Stimulated activated CD4-positive, alpha-beta T cell treated with anti-CD3 and anti-CD28 coated beads, Interleukin-15, amount 100 ng/mL, for 1 hour (primary cell): ENCODE measurements at places on chromosomes 1 and 21.
A peak's percentile ranks its signal among the peaks of the same experiment; 100 is the strongest.

GRCh38 chr1:246306415-246307037, 200.6 kb downstream of the SMYD3 start:
- DNase-seq = no peak

GRCh38 chr1:233168384-233168783, 127.1 kb downstream of the PCNX2 start:
- no peak for DNase-seq

GRCh38 chr1:36156329-36157114, 562 bp downstream of the MAP7D1 start:
- peak; percentile 24 for DNase-seq

GRCh38 chr1:171643156-171643555, 9.3 kb downstream of the MYOC start:
- DNase-seq = no peak

- no peak for DNase-seq
Measured at GRCh38 chr1:2275796-2276536, 47.8 kb downstream of the SKI start.

DNA sequence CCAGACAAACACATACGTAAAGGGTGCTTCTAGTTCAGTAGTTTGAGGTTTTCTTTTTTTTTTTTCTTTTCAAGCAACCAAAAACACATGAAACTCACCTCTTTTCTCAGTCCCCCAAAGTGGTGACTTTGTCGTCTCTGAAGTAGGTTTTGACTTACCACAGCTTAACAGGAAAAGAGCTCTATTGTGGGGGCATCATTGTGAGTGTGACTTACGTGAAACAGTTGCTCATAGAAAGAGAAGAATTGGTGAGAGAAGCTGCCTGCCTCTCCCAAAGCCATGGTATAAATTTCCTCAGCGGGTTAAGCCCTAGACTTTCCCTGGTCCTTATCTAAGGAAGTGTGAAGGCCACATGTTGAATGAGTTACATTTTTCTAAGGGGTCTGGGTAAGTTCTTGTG, 11.9 kb downstream of the FASLG start:
- no peak for DNase-seq

DNA sequence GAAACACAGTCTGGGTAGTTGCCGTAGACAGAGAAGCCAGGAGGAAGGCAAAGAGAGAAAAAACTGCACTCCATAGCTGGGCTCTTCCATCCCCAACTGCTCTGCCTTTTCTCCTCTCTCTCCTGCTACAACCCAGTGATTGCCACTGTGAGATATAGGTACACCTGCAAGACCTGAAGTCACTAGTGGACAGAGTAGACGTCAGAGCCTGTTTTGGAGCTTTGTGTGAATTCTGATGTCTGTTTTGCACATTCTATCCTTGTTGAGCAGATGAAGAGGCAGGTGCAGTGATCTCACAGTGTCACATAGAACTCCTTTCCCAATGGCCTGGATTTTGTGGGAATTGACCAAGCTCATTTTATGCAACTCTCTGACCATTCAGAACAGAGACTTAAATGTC, 2.2 kb downstream of the HAO2 start:
- no peak for DNase-seq

DNA sequence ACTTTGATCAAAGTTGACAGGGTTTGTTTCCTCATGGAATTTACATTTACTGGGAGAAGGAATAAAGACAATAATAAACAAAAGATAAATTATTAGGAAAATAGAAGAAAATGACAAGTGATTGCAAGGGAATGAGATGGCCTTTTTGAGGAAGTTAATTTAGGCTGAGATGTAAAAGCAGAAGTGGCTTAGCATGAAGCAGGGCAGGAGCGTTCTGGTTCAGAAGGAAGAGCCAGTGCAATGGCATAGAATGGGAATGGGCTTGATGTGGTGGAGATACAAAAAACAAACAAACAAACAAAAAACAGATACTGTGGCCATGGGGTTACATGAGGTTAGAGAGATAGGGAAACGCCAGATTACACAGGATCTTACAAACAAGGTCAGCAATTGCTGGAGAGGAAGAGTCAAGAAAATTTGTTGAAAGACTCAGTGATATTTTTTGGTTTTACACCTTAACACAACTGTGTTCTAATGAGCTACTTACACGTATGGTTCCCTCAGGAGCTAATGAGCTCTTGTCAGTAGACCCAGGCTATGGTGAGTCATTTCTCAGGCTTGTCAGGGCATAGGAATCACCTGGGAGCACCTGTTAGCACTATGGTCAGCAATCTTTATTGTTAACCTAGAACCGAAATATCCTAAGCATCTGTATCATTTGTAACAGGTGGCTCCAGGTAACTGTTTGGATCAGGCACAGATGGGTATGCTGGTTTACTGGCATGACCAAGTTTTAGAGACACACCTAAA, 8.7 kb upstream of the CADM3 start:
- no peak for DNase-seq

GRCh38 chr1:96034006-96034405, 687.6 kb upstream of the PTBP2 start:
- DNase-seq = no peak

- DNase-seq = no peak
Measured at GRCh38 chr1:55898181-55898580, 681.2 kb downstream of the PLPP3 start.

DNA sequence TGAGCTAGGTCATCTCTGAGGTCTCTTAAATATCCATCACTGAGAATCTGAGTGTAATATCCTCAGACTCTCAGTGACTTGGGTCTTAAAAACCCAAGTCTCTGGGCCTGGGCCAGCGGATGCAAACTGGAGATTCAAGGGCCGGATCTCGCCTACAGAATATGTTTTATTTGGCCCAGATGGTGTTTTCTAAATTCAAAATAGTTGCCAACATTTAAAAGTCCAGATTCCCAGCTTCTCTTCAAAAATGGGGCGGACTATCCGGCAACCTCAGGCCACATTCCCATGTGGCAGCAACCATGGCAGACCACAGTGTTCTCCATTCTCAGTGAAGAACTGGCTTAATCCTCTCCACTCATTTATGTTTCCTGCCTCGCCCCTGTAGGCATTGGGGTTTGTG, 12.7 kb upstream of the HEYL start:
- DNase-seq = no peak

- DNase-seq = no peak
Measured at GRCh38 chr1:240771450-240771849, 159.5 kb upstream of the GREM2 start.

GRCh38 chr1:204882479-204882878, 11.8 kb downstream of the NFASC start:
- DNase-seq = no peak

DNA sequence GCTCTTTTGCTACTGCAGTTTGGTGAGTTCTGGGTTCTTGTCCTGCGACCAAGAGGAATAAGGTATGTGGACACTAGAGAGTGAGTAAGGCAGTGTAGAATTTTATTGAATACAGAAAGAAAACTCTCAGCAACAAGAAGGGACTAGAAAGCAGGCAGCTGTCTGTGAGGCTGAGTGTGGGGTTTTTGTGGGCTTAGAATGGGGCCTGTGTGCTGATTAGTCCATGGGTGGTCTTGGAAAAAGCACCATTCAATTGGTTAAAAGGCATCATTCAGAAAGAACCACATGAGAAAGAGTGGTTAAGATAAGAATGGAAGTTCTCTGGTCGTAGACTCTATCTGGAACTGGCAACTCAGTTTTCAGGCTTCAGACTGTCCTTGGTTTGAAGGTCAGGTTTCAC, 298.8 kb downstream of the TGFB2 start:
- no peak for DNase-seq

DNA sequence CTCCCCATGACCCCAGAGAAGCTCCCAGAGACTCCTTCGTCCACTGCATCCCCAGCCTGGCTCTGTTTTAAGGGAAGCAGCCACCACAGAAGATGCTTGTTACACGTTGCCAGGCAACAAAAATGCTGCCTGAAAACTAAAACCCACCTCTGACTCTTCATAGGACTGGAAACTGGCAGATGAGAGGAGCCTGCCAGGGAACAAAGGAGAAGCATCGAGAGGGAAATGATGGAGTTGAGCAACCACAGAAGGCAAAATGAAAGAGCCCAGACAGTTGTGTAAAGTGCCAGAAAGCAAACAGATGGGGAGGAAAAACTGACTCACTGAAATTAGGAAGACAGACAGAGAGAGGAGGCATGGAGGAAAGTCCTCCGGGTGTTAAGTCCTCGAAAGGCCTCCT, 118.4 kb downstream of the KCNN3 start:
- DNase-seq = no peak

GRCh38 chr1:153958111-153958960, at the start of gene CRTC2:
TSS of gene CRTC2 (minus strand) at chr1:153958612. CDS start at chr1:153958497, 115 bp downstream.
- DNase-seq = peak; percentile 91

- DNase-seq = no peak
Measured at GRCh38 chr1:15797614-15798390, 9.6 kb downstream of the UQCRHL start.

GRCh38 chr1:48035371-48036141, 38.4 kb upstream of the TRABD2B start:
- no peak for DNase-seq
